ENCODE measurements at places on chromosomes 13 and 19.

DNA sequence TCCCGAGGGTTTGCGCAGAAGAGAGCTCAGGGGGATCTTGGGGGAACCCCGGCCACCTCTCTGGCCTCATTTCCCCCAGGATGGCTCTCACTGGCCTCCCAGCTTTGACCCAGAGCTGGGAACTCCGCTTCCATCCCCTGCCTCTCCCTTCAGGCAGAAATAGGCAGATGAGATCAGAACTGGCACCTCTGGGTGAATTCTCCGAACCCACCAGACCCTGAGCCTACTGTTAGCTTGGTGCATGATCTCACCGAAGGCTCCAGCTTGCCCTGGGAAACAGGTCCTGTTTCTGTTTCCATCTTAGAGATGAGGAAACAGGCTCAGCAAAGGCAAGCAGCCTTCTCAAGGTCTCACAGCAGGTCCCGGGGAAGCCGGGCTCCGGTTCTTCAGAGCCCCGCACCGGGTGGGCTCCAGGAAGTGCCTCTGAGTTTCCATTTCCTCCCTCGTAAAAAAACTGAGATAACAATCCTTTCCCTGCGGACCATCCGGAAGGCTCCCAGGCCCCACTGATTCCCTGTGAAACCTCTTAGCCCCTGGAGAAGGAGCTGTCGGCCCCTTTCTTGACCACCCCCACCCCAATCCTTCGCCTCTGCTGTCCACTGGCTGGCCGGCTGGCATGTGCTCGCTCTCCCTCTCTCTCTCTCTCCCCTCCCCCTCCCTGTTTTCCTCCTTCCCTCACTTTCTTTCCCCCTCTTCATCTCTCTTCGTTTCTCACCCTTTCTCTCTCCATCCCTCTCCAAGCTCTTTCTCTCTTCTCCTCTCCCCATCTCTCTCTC is 2.1 kb downstream of the NECTIN2 start:
- no peak for DNase-seq

- DNase-seq, result no peak
These were observed 485.6 kb downstream of the MYO16 start for GRCh38 chr13:109114991-109115390.

- DNase-seq, result no peak
These were observed 35.8 kb upstream of the ZNF724 start for GRCh38 chr19:23285948-23286347.

GRCh38 chr19:16000024-16000663 is 51.3 kb downstream of the OR10H4 start:
- DNase-seq, result no peak

GRCh38 chr19:33963514-33963913 is 166.8 kb downstream of the KCTD15 start:
- no peak for DNase-seq

GRCh38 chr19:6214881-6215541 is 64.8 kb downstream of the MLLT1 start:
- DNase-seq, result no peak

GRCh38 chr13:111122631-111123030 is 7.5 kb downstream of the ARHGEF7 start:
- no peak for DNase-seq

- DNase-seq, result no peak
These were observed 10.1 kb downstream of the OPA3 start for GRCh38 chr19:45574526-45574925.

DNA sequence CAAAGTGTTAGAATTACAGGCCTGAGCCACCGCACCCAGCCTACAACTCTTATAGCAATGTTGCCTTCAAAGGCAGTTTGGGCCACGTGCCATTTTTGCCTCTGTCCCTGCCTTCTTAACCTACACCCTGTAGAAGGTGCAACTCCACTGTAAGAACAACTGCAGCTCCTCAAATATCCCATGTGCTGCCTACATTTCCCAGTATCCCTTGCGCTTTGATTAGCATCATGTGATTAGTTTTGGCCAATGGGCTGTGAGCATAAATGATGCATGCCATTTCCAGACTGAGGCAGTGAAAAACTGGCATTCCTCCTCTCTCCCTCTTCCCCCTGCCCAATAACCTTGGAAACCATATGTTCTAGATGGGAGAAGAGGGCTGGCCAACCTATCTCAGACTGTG is 75.2 kb upstream of the MRI1 start:
- no peak for DNase-seq

GRCh38 chr19:47408156-47408938 is 11.0 kb downstream of the MEIS3 start:
- DNase-seq, result no peak

DNA sequence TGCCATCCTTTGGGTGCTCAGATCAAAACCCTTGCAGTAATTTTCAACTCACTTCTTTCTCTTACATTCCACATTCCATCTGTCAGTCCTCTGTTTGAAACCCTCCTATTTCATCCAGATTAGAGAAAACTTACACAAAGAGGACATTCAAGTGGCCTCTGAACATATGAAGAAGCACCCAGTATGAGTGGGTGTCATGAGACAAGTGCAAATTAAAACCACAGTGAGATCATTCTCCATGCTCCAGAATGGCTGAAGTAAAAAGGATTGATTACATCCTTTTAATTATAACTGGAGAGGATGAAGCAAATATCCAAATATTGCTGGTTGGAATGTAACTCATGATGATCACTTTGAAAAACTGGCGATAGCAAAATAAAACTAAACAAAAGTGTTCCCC is 96.5 kb downstream of the MIPEP start:
- DNase-seq, result no peak

- DNase-seq, result peak; percentile 14
These were observed 6.6 kb downstream of the ANKRD10 start for GRCh38 chr13:110907951-110908898.

- DNase-seq, result no peak
These were observed 259.9 kb upstream of the STARD13 start for GRCh38 chr13:33545492-33545891.

DNA sequence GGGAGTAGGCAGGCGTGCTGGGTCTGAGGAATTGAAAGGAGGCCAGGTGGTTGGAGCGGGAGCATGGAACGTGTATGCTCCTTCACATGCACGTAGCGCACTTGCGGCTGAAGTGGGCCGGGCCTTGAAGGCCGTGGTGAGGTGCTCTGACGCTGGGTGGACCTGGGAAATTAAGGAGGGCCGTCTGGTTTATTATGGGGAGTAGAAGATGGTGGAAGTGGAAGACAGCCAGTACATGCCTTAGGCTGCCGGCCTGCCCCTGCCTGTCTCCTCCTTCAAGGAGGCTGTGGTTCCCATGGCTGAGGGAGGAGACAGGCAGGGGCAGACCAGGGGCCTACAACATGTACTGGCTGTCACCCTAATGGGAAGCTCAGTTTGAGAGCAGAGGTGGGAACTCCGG is 23.9 kb downstream of the GATAD2A start:
- DNase-seq, result no peak

DNA sequence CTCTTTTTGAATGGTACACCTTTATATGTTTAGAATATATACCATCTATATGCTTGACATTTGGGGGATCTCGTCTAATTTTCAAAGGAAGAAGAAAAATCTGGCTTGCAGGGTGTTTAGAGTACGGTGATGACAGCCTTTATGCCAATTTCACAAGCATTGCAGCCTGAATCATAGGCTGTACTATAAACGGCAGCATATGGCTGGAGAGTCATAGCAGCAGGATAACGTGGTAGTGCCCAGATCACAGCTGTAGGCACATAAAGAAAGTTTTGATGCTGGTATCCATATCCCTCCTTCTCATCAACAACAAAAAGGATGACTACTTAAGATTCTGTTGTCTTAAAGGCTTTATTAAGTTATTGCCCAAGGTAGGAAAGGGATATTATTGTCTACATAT is 253.0 kb downstream of the PCDH9 start:
- no peak for DNase-seq

GRCh38 chr19:39996218-39996810 is 546 bp upstream of the ZNF546 start:
- no peak for DNase-seq

DNA sequence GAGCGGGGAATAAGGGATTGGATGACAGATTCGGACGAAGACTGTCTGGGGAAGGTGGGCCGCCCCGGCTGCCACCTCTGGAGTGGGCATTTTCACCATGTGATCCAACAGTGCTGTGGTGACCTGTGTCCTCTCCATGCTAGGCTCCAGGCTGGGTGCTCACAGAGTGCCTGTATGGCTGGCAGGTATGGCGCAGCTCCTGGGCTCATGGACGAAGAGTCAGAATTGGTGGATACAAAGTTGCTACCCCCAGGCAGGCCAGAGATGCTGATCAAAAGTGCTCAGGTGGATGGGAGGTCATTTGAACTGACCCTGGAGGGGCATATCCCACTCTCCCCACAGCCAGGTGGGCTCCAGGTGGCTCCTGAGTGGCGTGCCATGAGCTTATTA is 111.3 kb upstream of the UQCRFS1 start:
- no peak for DNase-seq

DNA sequence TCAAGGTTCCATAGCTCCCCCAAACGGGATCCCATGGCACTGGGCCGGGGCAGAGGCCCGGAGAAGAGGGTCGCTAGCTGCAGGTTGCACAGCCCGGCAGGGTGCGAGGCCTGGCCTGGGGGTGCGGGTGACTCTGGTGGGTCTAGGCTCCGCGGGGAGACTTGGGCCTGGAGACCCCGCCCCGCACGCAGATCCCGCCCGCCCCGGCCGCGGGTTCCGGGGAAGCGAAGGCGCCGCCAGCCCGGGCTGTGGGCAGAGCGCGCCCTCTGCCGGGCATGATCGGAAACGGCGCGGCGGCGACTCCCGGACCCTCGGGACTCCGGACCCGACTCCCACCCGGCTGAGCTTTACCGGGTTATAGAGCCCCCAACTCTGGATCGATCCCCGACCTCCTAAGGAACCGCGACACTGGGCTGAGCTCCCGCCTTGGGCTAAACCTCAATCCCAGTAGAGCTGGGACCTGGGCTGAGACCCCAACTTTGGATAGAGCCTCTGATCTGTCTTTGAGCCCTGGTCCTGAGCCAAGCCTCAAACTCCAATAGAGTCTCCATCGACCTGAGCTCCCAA is 3.1 kb upstream of the TNFAIP8L1 start:
- peak; percentile 84 for DNase-seq

GRCh38 chr13:44903574-44903985 is 85.7 kb downstream of the NUFIP1 start:
- no peak for DNase-seq

- DNase-seq, result no peak
These were observed 815.9 kb upstream of the KLHL1 start for GRCh38 chr13:70923863-70924752.

Data from CD4-positive, alpha-beta T cell treated with Interleukin-6 for 4 hours (primary cell).